ENCODE measurements at places on chromosomes 6 and 20.

DNA sequence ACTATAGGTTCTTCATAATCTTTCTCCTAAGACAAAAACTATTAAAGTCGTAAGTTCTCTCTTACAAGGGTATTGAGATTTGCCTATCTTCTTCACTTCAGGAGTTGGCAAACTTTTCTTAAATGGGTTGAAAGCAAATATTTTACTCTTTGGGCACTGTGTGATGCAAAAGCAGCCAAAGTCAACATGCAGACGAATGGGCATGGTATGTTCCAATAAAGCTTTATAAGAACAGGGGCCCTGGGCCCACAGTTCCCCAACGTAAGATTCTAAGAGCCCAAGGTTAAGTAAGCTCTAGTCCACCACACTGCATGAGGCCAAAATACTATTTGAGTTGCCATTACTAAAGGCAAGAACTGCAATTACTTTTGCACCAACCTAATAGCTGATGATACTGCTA, 11.5 kb downstream of the CD164 start:
- no peak for DNase-seq

GRCh38 chr6:133610227-133610840, 278.6 kb upstream of the TCF21 start:
- DNase-seq: no peak

- DNase-seq: no peak
These were observed 223.1 kb downstream of the EYA2 start for GRCh38 chr20:47117773-47118172.

GRCh38 chr6:144901412-144901811, 616.3 kb downstream of the UTRN start:
- no peak for DNase-seq

DNA sequence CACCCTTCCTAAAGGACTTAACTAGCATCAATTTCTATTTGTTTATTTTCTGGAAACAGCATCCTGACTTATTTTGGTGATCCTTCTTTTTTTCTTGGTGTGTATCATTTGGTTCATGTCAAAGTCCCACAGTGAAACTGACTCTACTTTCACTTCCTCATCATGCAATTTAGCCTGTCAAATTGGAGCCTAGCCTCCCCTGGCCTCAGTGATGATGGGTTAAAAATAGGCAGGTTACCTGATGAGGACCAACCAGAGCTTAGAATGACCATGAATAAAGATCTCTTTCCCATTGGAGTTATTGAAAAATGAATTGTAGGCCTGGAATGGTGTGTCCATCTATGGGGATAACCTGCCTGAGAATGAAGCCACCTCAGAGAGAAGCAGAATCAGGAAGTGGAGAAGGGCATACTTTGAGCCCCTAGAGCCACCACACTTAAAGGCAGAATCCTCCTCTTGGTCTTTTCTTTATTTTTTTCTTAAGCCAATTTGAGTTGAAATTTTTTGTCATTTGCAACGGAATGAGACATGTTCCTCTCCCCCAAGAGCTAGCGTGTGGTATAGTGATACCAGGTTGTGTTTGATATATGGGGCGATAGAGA, 105.6 kb downstream of the BTBD3 start:
- DNase-seq: no peak

DNA sequence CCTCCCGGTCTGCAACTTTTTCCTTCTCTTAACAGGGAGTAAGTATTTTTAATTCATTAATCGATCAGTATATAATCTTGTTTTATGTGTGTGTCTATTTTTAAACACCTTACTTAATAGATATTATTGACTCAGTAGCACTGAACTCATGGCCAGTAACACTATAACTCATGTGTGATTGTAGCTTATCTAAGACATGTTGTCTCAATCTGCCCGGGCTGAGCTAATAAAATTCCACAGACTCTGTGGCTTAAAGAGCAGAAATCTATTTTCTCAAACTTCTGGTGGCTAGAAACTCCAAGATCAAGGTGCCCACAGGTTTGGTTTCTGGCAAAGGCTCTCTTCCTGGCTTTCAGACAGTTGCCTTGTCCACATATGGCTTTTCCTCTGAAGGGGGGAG, 68.8 kb upstream of the TNFAIP3 start:
- DNase-seq: no peak

GRCh38 chr6:113632220-113632864, 224.8 kb upstream of the MARCKS start:
- no peak for DNase-seq

GRCh38 chr6:2958331-2958711, 13.0 kb downstream of the SERPINB6 start:
- DNase-seq: no peak

DNA sequence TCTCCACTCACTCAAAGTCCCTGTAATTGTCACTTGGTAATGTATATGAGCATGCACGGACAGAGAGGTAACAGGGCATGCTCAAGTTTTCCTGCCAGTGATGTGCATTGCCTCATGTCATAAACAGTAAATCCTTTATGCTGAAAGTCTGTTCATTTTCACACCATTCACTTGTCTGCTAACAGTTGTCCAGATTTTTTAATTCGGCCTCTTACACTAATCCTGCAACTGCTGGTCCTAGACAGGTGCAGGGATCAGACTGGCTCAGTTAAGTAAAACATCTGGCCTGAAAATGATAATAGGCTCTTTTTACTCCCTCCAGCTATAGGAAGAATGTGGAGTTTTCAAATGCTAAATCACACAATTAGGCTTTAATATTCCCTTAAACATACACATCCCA, 185.4 kb upstream of the VGLL2 start:
- no peak for DNase-seq

DNA sequence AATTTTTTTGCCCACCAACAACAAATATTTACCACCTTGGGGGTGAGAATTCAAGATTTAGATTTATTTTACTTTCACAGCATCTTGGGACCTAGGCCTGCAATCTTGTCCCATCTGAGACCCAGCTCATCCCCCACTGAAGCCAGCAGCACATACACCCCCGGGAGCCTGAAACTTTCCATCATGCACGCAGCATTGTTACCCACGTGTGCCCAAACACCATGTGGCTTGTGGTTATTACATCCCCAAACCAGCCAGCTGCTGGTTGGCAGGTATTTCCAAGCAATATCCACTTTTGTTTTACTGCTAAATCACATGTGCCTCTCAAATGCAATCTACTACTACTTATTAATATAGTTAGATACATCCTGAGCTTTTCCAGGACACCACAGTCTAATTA, 149.3 kb upstream of the NT5E start:
- DNase-seq: no peak

All from SHP77 treated with DMSO at 0.1 percent for 48 hours (cell line).